ENCODE measurements at places on chromosomes 6 and 20.
A peak's percentile ranks its signal among the peaks of the same experiment; 100 is the strongest.

DNA sequence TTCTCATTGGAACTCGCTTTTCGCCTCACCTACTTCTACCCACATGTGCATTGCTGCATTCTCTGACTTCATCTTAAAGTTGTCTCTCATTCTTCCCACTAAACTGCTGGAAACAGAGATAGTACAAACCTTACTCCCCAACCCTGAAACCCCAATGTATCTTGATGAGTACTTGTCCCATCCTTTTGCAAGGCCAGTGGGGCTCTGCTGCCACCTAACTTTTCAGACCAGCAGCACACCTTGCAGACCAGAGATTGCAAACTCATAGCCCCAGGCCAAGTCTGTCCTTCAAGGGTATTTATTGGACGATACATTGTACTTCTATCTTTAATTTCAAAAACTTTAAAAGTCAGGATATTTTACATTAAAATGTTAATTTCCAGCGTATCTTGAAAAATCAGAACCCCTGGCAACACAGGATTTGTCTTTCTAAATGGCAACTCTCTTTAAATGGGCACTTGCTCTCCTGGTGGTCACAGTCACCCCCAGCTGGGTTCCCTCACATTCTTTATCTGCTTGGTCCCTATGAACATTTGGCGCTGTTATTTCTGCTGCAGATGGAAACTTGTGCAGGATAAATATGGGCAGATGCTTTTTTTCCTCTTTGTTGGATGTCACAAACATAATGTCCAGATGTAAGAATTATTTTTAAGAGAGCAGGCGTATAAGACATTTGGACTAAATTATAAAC lies 83.9 kb downstream of the SOD2 start:
- DNase-seq, result peak; percentile 20

- no peak for DNase-seq
Measured at GRCh38 chr20:32709632-32710121, 33.6 kb downstream of the COMMD7 start.

DNA sequence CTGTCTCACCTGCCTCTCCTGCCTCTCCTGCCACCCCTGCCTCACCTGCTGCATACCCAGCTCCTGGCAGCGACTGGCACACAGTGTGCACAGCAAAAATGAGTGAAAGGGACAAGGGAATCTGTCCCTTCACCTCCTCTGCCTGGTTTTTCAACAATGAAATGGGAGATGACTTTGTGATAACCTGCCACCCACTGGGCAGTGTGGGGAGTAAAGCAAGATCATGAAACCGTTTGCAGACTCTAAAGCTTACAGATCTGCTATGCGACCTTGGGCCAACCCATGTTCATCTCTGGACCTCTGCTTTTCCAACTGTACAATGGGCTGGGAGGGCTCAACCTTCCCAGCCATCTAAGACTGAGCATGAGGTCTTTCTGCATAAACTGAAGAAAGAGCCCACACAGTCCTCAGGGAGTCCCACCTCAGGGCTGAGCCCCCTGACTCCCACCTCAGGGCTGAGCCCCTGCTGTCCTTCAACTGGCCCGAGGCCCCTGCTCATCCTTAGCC lies 81.1 kb downstream of the RIPOR3 start:
- no peak for DNase-seq

GRCh38 chr6:21321076-21321475 lies 272.5 kb upstream of the SOX4 start:
- no peak for DNase-seq

- no peak for DNase-seq
Measured at GRCh38 chr6:13300643-13301590, 27.4 kb downstream of the TBC1D7 start.

- DNase-seq, result peak; percentile 80
Measured at GRCh38 chr20:49593466-49594142, 25.7 kb upstream of the PTGIS start.

DNA sequence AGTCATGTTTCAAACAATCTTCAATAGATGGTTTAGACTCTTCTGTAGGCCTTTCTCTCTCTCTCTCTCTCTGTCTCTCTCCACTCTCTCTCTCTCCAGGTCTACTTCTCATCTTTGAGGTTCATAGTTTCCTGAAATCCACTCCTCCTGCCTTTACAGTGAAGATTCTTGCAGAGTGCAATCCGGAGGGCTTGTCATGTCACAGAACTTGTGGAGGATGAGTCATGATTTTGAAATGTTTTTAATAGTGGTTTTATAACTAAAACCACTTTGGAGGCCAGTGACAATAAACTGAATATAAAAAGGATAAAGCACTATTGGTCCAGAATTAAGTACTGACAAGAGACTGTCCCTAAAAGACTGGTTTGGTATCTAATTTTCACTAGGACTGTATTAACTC lies 156.3 kb downstream of the KIF6 start:
- DNase-seq, result no peak

GRCh38 chr6:170367241-170367640 lies 60.7 kb downstream of the FAM120B start:
- DNase-seq, result no peak

- DNase-seq, result no peak
Measured at GRCh38 chr6:57017841-57018240, 28.7 kb upstream of the KIAA1586 start.

DNA sequence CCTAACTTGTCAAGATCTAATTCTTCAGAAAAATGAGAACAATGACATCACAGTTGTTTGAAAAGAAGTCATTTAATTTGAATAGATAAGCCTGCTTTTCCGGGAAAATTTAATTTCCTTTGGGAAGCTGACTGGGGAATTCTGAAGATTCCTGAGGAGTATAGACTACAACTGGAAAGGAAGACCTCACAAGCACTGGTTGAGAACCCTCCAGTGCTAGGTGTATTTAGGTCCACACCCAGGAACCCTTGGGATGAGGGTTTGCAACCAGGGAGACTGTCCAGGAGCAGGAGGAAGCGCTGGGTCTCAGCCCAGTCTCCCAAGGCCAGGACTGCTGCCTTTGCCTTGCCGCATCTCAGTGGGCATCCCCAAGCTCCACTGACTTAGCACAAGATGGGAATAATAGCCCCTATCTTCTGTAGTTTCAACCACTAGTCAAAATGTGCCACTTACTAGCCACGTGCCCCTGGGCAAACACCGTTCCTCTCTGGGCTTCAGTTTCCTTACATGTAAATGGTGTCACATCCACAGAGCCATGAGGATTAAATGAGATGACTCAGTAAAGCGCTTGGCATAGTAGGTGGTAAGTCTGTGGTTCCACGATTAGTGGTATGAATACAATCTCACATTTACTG lies 6.9 kb upstream of the CD93 start:
- DNase-seq, result peak; percentile 12

DNA sequence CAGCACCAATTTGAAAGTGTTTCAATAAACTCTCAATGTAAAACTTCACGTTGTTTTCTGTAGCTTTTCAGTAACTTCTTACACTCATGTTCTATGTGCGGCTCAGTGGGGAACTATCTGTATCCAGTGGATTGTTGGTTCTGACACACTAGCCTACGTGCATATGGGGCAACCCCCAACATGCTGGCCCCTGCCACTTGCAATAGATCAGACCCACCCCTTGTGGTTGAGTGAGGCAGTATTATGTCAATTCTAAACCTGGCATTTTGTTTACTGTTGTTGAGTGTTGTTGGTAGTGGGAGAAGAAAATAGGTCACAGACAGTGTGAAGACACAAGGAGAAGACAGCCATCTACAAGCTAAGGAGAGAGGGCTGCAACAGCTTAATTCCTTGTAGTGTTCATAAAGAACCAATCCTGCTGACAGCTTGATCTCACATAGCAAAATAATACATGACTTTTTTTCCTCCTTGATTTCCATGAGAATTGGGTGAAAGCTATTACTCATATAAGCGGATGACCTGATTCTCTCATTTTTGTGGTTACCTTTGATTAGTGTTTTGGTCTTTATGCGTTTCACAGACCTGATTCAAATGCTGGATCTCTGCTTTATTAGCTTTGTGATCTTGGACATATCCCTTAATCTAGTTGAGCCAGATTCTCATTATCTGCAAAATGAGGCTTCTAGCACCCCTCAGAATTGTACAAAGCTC lies 320.4 kb downstream of the LAMA2 start:
- DNase-seq, result no peak

DNA sequence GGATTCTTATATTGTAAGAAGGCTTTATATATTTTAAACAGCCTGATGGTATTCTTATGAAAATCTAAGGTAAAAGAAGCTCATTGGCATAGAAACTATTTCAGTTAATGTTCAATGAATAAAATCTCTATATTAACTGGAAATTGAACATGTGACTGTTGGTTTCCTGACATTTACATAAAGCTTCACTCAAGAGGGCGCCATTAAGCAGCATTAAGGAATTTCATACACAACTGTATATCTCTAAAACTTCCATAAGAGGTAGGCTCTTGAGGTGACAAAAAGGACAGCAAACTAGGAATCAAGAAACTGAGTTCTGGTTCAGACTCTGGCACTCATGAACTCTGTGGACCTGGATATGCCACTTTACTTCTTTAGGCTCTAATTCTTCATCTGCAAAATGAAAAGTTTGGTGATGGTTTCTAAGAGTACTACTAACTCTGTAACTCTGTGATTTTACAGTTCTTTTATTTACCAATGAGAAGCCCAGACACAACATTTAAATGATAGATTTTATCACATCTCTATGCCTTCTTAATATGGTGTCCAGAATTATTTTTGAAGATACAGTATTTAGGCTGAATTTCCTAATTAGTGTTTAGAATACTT lies 147.5 kb downstream of the FLRT3 start:
- no peak for DNase-seq

GRCh38 chr6:148503703-148504102 lies 161.1 kb downstream of the SASH1 start:
- DNase-seq, result no peak

GRCh38 chr6:53646606-53647005 lies 18.9 kb downstream of the KLHL31 start:
- no peak for DNase-seq

DNA sequence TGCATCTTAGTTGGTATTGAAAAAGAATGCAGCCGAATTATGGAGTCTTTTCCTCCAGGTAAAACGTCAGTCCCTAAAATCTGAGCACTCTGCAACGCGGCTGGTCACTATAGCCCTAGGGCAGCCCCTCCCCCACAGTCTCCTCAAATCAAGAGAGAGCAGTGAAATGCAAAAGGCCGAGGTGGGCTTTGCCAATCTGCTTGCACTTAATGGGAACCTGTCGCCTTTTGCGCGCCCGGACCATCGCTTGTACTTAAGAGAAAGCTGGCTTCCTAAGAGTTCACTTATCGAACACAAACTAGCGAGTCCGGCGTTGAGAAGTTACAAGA lies 447 bp downstream of the MCM3 start:
- DNase-seq, result peak; percentile 76

- no peak for DNase-seq
Measured at GRCh38 chr20:24580006-24580405, 110.6 kb downstream of the SYNDIG1 start.

- no peak for DNase-seq
Measured at GRCh38 chr6:27139756-27140579, 107.5 kb upstream of the PRSS16 start.

Data from activated CD4-positive, alpha-beta T cell treated with anti-CD3 and anti-CD28 coated beads, Interleukin-2, Interleukin-6, amounts not matched to agents 100 ng/mL and 50 ng/mL, durations not matched to agents 16 hours and 8 hours (primary cell).